ENCODE measurements at places on chromosomes 7 and 10.

DNA sequence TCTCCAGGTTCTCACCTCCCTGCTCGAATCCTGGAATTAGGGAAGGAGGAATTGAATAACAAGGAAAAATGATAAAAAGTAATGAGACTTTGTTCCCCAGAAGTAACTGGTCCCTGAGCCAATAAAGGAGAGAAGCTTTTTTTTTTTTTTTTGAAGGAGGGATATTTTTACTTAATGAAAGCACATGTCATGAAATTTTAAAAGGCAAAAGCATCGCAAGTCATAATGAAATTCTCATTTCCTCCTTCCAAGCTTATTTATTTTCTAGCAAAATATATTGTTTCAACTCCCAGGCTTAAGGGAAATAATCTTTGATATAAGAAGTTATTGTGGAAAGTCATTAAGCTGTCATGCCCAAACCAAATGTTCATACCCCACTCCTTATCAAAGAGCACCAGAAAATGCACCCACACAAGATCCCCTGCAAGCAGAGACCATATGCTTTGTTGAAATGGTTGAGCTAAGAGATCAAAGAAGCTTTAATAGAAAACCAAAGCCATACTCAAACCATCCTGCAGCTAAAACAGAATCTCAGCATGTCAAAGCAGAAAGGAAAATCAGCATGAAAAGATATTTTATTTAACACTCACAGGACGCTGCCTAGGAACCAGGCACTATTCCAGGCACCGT is 16.7 kb upstream of the ABCC2 start:
- no peak for DNase-seq

GRCh38 chr10:55509168-55509567 is 708.1 kb upstream of the PCDH15 start:
- no peak for DNase-seq

GRCh38 chr7:26950889-26951288 is 86.5 kb upstream of the SKAP2 start:
- DNase-seq: no peak

- no peak for DNase-seq
Observed at GRCh38 chr10:36183056-36183455, 541.0 kb upstream of the FZD8 start.

- no peak for DNase-seq
Observed at GRCh38 chr7:87144173-87144657, 8.0 kb upstream of the DMTF1 start.

DNA sequence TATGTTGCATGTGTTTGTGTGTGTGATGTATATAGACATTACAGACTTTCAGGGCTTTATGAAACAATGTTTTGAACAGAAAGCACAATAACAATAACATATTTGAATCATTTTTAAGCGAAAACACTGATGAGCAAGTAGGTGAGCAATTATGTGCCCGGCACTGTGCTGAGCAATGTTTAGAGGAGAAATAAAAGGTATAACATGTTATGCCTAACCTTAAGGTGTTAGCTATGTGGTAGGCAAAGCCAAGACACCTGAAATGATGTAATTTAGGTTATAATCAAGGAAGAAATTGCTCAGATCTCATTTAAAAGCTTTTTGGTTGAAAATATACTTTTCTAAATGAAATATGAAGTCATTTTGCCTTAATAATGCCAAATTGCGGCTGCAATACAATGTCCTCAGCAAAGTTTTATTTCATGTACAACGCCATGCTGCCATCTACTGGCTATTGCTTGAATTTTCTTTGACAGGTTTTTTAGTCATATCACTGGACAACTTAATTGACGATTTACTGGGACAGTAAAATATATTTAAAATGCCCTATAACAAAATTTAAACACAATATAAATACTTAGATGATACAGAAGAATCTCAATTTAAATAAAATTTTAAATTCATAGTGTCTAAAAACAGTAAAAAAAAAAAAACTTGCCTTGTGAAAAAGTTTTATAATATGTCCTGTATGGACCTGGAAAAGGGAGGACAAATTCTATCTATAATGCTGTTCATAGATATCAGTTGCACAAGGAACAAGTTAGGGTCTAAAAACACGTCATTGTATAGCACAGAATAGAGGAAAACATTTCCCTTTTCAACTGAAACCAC is 131.1 kb upstream of the CDK1 start:
- no peak for DNase-seq

DNA sequence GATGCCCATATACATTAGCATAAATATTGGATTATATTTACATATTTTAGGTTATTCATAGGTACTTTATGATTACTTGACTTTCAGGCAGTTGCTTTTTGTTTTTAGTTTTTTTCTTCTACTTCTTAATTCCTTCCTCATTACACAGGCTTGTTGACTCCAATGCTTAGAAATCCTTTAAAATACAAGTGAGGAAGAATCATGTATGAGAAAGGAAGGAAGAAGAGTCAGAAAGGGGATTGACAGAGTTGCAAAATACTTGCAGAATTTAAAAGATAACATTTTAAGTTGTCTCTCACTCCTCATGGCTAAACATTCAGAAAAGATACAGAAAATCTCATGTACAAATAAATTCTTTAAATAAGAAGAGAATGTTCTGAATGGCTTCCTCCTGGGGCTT is 61.9 kb downstream of the ATXN7L1 start:
- no peak for DNase-seq

GRCh38 chr7:41027428-41028115 is 675.3 kb downstream of the INHBA start:
- DNase-seq: no peak

GRCh38 chr7:139124084-139124914 is 14.8 kb upstream of the ZC3HAV1 start:
- no peak for DNase-seq

DNA sequence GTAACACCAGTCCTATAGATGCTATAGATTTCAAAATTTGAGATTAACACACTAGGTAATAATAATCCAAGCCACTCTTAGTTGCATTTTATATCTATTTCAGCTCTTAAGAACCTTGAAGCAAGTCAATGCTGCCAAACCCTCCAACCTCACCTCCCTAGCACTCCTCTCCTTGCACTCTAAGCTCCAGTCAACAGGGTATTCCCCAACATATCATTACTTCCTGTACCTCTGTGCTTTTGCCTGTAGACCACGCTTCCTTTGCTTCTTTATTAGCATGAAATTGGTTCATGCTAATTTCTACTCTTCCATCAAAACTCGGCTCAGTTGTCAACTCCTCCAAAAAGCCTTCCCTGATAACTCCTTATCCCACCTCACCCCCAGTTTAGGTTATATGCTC is 24.6 kb downstream of the PEX1 start:
- no peak for DNase-seq

DNA sequence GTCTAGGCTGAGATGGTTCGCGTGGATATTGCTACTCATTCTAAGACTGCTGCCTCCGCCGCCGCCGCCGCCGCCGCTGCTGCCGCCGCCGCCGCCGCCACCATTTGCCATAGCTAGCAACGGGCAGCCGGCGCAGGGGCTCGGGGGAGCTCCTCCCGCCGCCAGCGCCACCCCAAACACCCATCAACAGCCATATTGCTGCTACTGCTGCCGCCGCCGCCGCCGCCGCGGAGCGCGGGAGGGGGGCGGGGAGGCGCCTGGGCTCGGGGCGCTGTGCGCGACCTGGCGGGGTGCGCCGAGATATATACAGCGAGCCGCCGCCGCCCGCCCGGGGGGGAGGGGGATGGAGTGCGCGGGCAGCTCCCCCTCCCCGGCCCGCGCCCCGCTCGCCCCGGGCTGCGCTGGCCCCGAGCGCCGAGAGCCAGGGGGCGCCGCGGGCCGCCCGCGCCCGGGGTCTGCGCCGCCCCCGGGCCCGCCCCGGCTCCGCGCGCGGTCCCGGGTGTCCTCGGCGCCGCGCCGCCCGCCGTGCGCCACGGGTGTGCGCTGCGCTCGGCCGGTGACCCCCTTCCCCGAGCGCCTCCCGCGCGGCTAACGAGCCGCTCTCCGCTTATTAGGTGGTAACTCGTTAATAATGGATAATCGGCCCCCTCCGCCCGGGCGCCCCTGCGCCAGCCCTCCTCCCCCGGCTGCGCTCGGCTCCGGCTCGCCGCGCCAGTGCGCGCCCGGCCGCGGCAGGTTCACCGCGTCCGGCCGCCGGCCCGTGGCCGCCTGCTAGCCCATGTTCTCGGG is at the start of gene KCNMA1:
TSS of gene KCNMA1 (minus strand) at position 277 of the 789 bp plus-strand sequence.
- no peak for DNase-seq

GRCh38 chr7:134931487-134931886 is 54.8 kb upstream of the AGBL3 start:
- DNase-seq: no peak

DNA sequence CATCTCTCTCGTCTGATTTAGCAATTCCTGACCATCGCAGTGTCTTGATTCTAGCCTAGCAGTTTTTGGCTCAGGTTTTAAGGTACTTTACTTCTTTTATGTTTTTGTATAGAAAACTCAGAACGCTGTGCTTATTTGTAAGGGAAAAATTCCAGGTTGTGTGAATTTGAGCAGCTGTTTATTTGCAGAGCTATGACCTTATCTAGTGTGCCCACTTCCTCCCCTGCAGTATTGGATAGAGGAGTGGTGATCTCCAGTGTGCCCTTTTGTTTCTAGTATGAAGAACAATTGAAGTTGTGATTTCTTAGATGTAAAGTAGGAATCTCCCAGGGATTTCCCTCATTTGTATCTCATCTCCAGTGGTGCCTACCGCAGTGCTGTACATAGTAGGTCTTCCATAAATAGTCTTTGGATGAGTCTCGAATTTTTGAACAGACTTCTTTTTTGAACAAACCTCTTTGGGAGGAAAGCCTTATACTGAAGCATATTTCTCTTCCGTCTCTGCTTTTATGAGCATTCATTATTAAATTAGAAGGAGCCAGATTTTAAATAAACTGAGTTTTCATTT is 40.0 kb downstream of the GARS1 start:
- DNase-seq: no peak

DNA sequence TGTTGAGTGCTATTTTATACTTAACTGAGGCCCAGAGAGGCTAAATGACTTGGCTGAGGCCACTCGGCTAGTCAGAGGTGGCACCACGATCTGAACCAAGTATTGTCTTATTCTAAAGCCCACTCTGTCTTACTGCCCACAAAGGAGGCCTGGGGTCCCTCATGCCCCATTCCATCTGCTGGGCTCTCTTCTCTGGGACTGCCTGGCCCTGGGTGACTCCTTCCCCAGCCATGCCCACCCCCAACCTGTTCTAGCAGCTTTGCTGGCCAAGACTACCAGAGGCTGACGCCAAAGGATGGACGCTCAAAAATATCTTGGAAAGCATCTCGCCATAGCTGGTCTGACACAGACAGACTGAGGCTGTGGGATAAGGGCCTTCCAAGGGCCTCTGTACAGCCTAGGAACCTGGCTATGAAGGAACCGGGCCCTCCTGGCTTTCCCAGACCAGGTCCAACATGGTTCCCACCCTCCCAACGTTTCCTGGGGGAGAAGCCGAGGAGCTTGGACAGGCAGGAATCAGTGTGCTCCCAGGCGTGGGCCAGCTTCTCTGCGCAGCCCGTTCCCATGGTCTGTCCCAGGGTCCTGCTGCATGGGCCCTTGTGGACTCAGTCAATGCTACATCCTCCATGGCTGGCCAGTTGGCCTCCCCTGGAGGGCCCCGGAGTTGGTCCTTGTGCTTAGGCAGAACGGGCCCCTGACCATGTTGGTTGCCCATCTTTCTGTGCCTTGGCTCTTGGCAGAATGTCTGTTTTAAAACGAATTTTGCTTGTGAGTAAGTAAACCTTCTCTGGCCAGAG is 11.7 kb downstream of the HSPA12A start:
- no peak for DNase-seq

DNA sequence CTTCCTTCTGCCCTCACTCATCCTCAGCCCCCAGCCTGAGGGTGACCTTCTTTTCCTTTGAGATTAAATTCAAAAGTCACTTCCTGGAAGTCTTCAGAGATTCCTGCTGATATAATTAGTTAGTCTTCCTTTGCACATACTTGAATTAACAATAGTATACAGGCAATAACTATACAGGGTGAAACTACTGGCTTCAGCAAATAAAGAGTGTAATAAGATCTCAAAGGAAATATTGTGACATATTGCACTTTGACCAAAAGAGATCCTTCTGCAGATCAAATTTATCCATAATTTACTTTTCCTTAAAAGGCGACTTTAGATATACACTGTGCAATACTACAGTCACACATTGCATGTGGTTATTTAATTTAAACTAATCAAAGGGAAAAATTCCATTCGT is 123.8 kb downstream of the SEMA3A start:
- no peak for DNase-seq

GRCh38 chr10:71075759-71076472 is 136.5 kb upstream of the UNC5B start:
- no peak for DNase-seq

DNA sequence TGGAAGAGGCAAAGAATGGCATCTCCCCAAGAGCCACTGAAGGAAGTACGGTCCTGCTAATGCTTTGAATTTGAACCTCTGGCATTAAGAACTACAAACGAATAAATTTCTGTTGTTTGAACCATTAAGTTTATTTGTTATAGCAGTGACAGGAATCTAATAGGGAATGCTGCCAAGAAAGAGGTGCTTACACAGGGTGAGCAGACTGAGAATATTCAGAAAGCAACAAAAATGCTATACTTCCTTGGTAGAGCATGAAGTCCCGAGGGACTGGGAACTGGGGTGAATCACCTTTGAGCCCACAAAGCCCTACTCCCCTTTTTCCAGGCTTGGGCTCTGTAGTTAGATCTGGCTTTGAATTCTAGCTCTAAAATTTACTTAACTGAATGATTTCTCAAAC is 45.0 kb downstream of the PANK1 start:
- no peak for DNase-seq

GRCh38 chr7:133481676-133482075 is 228.8 kb downstream of the EXOC4 start:
- no peak for DNase-seq

DNA sequence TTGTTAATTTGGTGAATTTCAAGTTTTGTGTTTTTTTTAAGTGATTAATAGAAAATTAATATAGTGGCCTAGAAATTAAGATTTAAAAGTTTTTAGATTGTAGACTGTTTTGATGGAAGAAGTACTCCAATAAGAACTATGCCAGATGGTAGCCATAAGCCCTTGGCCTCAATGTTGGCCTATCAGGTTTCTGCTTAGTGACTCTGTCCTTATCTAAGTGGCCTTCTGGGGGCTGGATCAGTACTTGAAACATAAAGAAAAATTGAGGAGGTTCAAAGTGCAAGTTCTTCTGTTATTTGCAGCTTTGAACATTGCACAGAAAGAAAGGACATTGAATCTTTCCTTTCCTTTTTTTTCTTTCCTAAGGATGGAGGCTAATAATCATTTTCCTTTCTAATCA is 9.9 kb downstream of the CCDC126 start:
- DNase-seq: no peak

- no peak for DNase-seq
Observed at GRCh38 chr10:45624724-45625123, 47.8 kb downstream of the ZFAND4 start.

- no peak for DNase-seq
Observed at GRCh38 chr7:38825721-38826440, 83.1 kb downstream of the VPS41 start.

GRCh38 chr7:12233175-12233574 is 22.1 kb downstream of the TMEM106B start:
- no peak for DNase-seq

DNA sequence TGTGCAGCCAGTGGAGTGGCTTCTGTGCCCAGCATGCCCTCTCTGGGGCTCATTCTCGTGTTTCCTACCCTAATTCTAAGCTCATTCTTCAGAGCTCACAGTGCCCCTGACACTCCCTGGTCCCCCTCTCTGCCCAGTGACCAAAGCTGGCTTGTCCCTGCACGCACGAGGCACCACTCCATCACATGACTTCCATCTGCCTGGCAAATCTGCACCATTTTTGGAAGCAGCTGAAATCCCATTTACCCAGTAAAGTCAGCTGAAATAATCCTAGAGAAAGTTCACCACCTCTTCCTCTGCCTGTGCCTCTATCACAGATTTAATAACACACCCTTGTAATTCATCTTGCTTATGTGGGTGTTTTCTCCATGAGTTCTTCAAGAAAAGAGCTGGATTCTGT is 616.9 kb downstream of the PTPRN2 start:
- DNase-seq: no peak

GRCh38 chr10:132711613-132712121 is 74.3 kb downstream of the NKX6-2 start:
- DNase-seq: no peak

Data from cortex of kidney (tissue), 1 donor.